Activated T-helper 1 cell treated with anti-CD3 and anti-CD28 coated beads, Interleukin-12 subunit alpha, Interleukin-12 subunit beta, Interleukin-2, Interleukin-4 antibody, amounts not matched to agents 30 ng/mL and 10 ng/mL and 1 ng/mL, durations not matched to agents 14 hours and 24 hours and 36 hours (primary cell): ENCODE measurements at places on chromosomes 1 and 21.

DNA sequence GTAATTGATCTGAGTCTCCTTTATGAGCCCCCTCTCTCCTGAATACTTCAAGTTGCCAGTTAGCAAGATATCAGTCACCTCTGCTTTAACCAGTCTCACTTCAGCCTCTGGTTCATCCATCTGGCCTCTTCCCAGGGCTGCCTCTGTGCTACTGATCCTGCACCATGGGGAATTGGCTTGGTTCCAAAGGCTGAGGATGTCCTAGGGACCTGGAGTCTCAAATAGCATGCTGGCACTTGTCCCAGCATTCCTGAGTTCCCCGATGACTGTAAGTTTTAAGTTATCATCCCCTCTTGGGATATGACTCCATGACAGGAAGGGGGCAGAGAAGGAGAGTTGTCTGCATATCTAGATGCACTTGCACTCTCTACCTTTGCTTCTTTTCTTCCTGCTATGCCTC is 252.0 kb downstream of the PTBP2 start:
- H3K4me1 ChIP-seq, result no peaks in the 10 kb centered on the region
- H3K4me3 ChIP-seq, result no peak overlapping the region
- H3K27ac ChIP-seq, result no peak overlapping the region
- H3K27me3 ChIP-seq, result peaks cover 5% of the 10 kb centered on the region
- DNase-seq, result no peak

DNA sequence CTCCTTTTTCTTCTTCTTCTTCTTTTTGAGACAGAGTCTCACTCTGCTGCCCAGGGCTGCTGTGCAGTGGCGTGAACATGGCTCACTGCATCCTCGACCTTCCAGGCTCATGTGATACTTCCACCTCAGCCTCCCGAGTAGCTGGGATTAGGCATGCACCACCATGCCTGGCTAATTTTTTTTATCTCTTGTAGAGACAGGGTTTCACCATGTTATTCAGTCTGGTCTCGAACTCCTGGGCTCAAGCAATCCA is 13.0 kb upstream of the PADI1 start:
- H3K36me3 ChIP-seq, result no peaks in the 10 kb centered on the region
- no peaks in the 10 kb centered on the region for H3K4me1 ChIP-seq
- no peak overlapping the region for H3K27ac ChIP-seq
- H3K27me3 ChIP-seq, result peaks cover 7% of the 10 kb centered on the region
- H3K4me3 ChIP-seq, result no peak overlapping the region

DNA sequence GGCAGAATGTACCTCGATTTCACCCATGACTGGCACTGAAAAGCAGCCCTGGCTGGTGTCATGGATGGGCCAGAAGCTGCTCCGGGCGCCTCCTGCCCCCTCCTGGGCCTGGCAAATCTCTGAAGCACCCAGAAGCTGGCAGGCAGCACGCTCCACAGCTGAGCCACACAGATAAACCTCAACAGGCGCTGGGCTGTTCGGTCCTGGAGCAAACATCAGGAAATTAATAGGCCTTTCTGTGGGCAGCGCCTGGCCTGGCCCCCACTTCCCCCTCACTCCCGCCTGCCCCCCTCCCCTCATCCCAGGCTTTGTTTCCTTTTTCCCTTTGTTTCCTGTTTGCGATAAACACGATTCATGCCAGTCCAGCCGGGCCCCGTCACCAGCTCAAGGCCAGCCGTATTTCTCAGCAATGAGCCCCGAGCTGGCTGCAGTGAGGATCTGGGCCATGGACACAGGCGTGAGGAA is 20.1 kb upstream of the DISP3 start:
- H3K4me1 ChIP-seq, result no peaks in the 10 kb centered on the region
- no peak overlapping the region for H3K4me3 ChIP-seq
- no peaks in the 10 kb centered on the region for H3K36me3 ChIP-seq

DNA sequence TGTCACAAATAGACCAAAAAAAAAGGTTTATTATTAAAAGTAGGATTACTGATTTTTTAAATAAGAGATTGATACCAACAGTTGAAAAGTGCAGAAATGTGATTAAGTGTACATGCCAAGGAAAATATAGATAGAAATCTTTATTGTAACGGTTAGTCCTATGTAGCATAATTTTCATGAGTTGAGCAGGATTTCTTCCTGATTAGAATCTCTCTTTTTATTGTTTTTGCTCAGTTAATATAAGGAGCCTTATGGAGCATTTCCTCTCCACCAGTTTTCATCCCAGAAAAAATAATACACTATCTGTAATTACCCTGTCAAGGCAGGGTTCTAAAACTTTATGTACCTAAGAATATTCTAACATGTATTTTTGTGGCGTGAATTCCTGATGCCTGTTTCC is 23.4 kb downstream of the CAPZA1 start:
- peaks cover 16% of the 10 kb centered on the region for H3K4me1 ChIP-seq
- peaks cover 23% of the 10 kb centered on the region for H3K36me3 ChIP-seq
- H3K4me3 ChIP-seq, result no peak overlapping the region
- no peaks in the 10 kb centered on the region for H3K27me3 ChIP-seq
- DNase-seq, result no peak

DNA sequence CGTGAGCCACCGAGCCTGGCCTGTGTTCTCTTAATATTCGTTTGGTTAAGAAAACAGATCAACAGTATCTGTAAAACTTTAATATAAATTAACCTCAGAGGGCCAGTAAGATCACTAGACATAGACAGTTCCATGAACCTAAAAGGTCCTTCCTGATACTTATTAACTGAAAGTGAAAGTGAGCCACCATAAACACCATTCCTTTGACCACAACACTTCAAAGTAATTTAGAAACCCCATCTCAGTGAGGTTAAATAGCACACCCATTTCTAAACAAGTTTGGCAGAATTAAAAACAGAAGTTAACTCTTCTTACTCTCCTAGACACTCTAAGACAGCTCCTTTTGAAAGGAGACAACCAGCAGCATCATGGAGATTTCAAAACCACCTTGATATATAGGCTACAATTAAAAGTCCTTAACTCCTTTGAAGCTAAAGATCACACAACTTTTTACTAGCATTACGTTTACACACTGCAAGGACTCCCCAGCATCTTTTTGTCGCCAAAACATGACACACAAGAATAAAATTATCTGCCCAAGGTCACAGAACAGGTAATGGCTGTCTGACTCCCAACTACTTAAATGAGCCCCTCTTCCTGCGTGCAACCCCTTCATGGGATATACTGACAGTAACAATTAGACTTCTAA is 2.2 kb downstream of the RNF19B start:
- peaks cover 1% of the 10 kb centered on the region for H3K27me3 ChIP-seq
- H3K27ac ChIP-seq, result peak overlapping the region; percentile 70
- peak overlapping the region; percentile 84 for H3K4me3 ChIP-seq
- peaks cover 60% of the 10 kb centered on the region for H3K4me1 ChIP-seq
- H3K36me3 ChIP-seq, result peaks cover 31% of the 10 kb centered on the region
